CD4-positive, alpha-beta T cell treated with Interferon gamma for 1 hour (primary cell): ENCODE measurements at places on chromosomes 4 and X.

DNA sequence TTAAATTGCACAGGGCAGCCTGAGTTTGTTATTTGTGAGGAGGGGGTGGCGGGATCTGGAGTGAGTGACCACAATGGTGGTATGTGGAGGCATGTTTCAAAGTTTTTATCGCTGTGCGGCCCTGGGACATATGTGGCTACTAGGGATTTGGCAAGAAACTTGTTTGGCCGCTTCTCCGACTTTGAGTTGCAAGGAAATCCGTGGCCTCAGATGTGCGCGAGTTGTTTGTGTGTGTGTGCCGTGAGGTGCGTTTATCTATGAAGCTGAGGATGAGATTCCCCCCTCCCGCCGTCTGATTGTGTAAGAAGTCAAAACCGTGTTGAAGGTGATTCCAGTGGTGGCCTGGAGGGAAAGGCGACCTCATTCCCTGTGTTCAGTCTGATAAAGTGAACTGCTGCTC lies 1.4 kb downstream of the JADE3 start:
- no peak for DNase-seq

DNA sequence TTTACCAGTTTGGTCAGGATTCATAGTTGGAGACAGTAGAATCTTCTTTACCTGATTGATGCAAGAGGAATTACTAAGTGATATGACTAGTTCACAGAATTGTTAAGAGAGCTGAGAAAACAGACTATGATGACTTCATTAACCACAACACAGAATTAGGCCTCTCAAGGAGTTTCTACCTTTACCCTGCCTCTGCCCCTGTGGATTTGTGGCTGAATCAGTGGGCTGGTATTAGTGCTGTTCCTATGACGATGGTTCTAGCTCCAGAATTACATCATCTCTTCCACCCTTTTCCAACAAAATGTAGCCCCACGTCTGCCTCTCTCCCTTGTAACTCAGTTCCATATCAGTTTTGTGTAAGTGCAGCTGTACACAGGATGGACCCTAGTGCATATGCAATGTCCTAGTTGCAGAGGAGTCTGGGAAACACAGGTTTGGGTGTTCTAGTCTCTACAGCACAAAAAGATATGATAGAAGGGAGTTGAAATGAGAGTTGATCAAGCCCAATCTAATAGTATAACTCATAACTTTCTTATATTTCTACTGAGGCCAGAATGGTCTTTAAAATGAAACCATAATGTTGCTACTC lies 99.3 kb downstream of the ANXA5 start:
- DNase-seq: no peak

- DNase-seq: no peak
Measured at GRCh38 chr4:97121493-97121892, 1021.8 kb downstream of the STPG2 start.

DNA sequence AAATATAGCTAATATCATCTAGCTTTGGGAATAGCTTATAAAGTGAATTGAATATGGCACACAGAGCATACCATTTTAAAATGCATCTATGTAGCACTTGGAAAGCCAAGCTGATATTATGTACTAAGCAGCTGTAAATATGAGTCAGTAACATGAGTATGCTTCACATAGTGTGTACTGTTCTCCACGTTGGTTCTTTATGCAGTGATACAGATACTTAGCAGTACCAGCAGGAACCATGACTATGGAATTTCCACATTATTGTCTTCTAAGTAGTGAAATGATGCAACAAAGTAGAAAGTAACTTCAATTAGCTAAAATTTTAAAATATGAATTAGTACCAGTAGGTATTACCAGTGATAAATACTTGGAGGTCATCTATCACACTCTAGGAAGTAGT lies 320.1 kb downstream of the BMPR1B start:
- no peak for DNase-seq

DNA sequence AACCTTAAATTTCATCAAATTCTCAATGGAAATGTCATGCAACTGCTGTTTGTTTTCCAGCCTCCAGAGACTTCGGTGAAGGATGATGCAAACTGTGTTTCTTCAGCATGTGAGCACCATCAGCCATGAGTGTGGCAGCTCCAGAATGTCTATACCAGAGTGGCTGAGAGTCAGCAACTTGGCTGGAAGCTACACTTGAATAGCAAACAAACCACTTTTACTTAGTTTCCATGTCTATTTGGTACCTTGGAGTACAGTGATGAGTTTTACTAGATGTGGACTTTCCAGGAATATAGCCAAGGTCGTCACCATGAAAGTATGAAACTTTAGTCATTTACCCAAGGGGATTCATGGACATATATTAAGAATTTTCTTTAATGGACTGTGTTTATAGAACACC lies 4.3 kb upstream of the IL21 start:
- no peak for DNase-seq

DNA sequence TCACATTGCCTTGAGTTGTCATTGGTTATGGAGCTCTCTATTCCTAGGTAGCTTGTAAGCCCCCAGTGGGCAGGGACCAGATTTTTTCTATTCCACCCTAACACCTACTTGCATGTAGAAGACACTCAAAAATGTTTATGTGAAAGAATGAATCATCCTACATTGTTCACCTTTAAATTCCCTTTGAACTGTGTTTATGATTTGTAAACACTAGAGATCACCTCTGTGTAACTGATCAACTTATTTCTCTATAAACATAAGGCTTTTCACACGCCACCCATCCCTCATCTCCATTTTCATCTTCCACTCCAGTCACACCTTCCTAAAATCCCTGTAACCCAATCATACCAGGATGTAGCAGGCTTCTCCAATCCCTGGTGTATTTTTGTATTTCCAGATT lies 142.6 kb upstream of the LEF1 start:
- no peak for DNase-seq

DNA sequence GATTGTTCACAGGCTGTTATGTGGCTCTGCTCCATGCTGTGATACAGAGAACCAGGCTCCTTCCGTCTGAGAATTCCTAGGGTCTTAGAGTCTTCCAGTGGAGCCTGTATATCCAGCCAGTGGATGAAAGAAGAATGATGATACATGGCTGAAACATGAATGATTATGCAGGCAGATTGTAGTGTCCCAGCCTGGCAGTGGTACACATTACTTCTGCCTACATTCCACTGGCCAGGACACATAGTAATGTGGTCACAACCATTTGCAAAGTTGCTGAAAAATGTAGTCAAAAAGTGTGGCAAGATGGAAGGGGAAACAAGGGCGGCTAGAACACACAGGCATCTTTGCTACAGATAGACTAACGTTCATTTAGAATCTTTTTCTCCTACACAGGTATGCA lies 4.5 kb upstream of the GBA3 start:
- DNase-seq: no peak

- no peak for DNase-seq
Measured at GRCh38 chr4:4672402-4672801, 130.6 kb upstream of the STX18 start.

DNA sequence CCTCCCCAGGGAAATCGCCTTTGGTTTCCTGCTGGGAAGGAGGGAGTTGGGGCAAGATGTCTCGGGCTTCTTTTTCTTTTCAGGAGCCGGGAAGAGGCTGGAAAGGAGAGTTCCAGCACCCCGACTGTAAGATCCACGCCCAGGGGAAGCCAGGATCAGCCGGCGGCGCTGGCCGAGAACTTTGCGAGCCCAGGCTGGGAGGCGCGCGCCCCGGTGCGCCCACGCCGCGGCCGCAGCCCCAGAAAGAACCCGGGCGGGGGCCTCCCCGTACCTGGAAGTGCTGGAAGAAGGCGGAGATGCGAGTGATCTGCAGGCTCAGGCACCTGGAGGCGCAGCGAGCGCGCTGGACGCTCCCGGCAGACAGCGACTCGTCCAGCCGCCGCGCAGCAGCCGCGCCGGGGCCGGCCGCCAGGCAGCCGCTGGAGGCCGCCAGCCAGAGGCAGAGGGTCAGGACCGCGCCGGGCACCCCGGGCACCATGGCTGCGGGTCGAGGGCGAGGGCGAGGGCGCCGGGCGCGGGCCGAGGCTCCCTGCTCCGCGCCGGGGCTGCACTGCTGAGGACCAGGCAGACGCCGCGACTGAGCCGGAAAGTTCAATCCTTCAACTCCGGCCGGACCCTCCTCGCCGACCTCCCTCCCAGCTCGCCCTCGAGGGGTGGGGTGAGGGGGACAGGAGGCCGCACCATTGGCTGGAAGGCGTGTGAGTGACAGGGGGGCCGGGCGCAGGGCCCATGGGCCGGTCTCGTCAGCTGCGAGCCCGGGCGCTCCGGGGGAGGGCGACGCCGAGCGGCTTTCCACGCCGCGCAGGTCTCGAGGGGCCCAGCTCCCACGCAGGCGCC lies at the start of gene ANOS1:
ANOS1 (minus strand) TSS at position 579 of the 837 bp plus-strand sequence; CDS start at position 478, 101 bp downstream.
- DNase-seq: no peak

DNA sequence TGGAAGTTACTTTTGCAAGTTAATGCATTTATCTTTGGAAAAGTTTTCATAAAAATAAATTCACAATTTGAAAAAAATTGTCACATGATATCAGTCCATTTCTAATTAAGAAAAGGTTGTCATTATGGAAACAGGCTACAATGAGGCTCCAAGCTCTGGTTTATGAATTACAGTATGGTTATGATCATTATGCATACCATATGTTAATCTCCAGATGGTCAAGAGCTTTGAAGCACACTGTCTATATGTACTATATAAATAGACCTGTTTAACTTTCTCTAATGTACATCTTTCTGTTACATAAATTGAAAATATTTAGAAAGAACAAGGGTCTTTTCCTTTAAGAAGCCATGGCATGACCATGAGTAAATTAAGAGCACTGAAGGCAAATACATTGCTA lies 2338.8 kb downstream of the PCDH7 start:
- no peak for DNase-seq

DNA sequence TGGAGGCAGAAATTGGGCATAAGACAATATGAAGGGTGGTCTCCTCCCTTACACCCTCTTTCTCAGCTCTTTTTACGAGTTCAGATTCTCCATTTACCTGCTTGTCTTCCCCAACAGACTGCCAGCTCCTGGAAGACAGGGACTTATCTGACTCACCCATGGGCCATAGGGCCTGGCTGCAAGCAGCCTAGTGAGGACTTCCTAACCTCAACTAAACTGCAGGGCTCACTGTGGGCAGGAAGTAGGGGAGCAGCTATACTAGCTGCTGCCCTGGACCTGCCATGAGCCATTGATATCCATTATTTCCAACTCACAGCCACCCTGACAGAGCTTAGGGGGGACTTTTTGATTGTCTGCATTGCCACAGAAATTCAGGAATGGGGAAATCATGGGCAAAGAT lies 11.5 kb upstream of the ZNF718 start:
- DNase-seq: no peak

DNA sequence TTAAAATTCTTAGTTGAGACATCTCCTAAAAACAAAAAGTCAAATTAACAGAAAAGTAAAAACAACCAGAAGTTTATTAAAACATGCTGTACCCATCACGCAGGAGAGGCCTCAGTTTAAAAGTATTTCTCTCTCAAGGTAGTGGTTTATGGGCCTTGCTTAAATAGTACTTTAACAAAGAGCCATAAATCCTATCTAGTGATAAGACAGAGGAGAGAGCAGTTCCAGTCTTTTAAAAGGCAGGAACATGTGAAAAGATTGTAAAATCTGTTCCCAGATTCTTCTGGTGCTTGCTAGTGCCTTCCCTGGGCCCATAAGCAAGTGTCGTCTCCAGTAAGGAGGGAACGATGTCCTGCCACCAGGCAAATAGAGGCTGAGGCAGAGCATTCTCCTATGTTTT lies 476.3 kb upstream of the ADGRL3 start:
- no peak for DNase-seq

GRCh38 chr4:11469650-11470437 lies 41.1 kb upstream of the HS3ST1 start:
- no peak for DNase-seq

DNA sequence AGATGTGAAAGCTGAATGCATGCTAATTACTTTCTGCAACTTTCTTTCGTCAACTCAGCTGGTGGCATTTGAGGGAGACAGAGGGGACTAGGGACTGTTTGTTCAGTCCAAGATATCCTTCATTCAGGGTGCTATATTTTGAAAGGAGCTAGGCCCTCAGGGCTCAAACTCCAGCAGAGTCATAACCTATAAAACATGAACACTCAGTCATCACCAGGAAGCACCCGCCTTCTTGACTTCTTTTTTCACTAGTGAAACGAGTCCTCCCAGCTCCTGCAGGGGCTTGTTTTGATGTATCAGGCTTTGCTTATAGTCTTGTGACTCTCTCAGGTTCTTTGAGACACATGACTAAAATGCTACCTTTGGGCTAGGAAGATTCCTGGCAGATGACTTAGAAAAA lies 230.6 kb downstream of the PCDH7 start:
- no peak for DNase-seq

GRCh38 chrX:48715876-48716502 lies 19.5 kb downstream of the SUV39H1 start:
- no peak for DNase-seq

- DNase-seq: no peak
Measured at GRCh38 chr4:174928575-174929253, 10.6 kb downstream of the ADAM29 start.

GRCh38 chrX:3521396-3521795 lies 174.9 kb upstream of the MXRA5 start:
- no peak for DNase-seq

DNA sequence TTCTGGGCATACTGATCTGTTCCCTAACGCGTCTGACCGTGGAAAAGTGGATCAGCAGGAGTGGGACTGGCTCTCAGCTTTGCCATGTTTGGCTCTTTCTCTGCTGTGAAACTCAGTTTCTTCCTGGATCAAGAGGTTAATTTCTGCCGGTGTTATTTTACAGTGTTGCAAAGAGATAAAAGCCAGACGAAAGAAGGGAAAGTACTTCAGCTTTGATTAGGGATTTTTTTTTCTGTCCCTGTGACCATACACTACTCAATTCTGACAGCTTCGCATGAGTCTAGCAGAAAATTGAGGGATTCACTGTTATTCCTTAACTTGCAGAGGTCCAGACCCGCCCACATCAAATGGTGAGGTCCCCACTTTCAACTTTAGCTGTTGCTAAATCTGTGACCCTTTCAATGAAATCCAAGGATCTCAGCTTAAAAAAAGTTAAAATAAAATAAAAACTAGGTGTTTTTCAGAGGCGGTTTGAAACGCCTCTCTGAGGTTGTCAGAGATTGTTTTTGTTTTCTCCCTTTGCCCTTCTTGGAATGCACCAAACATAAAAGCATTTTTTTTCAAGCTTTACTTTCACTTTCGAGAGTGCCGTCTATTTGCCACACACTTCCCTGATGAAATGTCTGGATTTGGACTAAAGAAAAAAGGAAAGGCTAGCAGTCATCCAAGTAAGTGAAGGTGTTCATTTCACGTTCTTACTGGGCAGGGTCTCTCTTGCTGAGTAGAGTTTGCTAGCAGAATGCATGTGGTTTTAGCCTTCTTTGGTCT lies at the start of gene TLR3:
TLR3 (plus strand) TSS at position 576 of the 768 bp plus-strand sequence. CDS start 7,464 bp downstream, outside the sequence.
- no peak for DNase-seq
